ENCODE measurements at places on chromosomes 7 and 10.
A peak's percentile ranks its signal among the peaks of the same experiment; 100 is the strongest.

DNA sequence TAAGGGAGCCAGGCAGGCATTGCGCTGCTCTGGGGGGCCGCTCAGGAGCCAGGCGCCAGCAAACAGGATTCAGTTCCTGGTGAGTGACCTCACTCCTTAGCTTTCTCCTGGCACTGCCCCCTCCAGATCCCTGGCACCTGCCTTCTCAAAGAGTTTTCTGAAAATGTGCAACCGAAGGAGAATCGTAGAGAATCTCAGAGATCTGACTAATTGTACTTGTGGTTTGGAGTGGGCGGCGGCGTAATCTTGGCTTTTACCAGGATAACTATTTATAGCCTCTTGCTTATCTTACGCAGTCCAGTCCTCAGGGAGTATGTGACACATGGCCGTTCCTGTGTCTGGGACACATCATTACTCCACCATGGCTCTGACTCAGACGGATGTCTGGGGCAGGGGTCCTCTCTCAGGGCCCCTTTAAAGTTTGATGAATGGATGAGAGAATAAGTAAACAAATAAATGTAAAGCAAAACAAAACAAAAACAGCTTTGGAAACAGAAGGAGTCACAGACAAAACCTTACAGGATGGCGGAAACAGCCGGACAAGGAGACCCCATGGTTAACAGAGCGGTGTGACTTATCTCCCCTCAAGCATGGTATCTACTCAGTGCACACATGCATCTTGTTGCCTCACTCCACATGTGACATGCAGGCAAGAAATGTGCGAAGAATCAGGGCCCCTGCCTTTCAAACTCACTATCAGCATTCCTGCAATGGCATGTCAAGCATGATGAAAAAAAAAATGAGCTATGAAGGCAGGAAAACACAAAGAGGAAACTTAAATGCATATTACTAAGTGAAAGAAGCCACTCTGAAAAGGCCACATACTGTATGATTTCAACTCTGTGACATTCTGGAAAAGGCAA lies 99.7 kb downstream of the TNS3 start:
- peak; percentile 95 for DNase-seq

GRCh38 chr10:110853921-110854605 lies 17.7 kb upstream of the PDCD4 start:
- DNase-seq: no peak

- no peak for DNase-seq
Observed at GRCh38 chr7:112855227-112855626, 65.0 kb upstream of the TMEM168 start.

GRCh38 chr7:2861509-2861908 lies 17.4 kb upstream of the GNA12 start:
- no peak for DNase-seq

DNA sequence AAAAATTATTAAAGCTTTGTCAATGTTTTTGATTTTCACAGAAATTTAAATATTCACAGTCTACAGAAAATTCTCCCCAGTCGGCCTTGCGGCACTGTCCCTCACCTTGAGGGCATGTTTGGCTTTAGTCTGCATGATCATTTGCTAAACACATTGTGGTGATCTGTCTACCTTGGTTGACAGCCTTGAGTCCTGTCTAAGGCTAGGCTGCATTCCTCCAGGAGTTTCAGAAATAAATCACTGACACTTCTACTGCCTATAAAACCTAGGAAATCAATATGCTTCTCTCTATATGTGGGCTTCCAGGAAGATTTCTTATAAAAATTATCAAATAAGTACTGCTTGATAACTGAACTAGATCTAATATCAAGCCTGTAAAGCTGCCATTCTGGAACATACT lies 430.7 kb upstream of the GRM3 start:
- DNase-seq: no peak

DNA sequence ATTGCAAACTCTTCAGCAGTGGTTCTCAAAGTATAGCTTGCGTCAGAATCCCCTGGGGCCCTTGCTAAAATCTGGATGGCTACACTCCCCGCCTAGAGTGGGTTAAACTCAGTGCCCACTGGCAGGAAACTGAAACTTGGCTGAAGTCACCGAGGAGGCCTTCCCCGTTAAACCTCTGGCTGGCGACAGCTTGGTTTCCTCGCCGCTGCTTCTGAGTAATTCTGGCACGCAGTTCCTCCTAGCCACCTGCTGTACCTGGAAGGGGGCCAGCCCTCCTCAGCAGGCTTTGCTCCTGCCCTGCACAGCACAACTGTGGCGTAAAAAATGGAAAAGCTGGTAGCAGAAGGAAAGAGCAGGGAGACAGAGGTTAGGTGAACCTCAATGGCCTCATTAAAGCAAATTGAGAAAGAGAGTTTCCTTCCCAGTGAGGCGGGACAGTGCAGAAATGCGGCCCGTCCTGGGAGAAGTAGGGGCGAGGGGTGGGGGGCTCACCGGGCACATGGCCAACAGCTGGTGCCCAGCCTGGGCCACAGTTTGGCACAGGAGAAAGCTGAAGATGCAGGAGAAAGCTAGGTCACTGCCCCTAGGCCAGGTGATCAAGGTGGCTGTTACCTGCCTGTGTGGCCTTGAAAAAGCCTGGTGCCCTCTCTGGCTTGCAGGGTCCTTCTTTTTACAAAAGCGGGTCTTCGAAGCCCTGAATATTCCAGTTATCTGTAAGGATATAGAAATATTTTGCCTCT lies 46.6 kb downstream of the ALOX5 start:
- no peak for DNase-seq

DNA sequence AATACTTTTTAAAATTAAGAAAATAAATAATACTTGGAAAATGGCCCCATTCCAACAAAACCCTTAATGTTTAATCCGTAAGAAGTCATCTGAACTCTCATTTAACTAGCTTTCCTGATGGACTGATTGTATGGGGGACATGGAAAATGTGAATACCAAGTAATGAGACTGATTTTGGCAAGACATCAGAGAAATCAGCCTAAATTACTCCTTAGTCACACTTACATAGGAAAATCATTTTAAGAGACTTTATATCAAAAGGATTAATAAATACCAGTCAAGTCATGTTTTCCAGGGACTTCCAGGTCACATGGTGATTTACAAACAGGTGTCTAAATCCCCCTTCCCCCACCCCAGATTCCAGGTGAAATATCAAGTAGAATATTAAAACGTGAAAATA lies 58.2 kb downstream of the GRM8 start:
- no peak for DNase-seq

GRCh38 chr7:7490003-7490402 lies 45.7 kb downstream of the COL28A1 start:
- no peak for DNase-seq

- no peak for DNase-seq
Observed at GRCh38 chr10:69459893-69460575, 8.8 kb downstream of the TSPAN15 start.

DNA sequence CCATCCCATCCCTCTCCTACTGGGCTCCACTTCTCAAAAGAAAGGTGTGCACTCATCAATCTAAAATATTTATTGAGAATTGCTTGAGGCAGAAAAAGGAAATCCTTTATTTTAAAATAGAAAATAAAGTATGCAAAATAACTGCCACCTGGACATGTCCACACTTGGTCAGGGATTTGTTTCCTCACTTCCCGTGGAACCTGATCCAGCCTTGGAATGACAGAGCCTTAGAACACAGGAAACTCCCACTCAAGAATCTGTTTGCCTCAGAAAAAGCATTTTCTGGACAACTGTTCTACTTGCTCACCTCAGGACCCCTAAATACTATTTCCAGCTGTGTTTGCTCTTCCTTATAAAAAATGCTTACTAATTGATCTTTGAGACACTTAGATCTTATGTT lies 29.0 kb downstream of the AKR1C8 start:
- no peak for DNase-seq

- peak; percentile 25 for DNase-seq
Observed at GRCh38 chr7:102933763-102934162, 21.0 kb downstream of the LRRC17 start.

DNA sequence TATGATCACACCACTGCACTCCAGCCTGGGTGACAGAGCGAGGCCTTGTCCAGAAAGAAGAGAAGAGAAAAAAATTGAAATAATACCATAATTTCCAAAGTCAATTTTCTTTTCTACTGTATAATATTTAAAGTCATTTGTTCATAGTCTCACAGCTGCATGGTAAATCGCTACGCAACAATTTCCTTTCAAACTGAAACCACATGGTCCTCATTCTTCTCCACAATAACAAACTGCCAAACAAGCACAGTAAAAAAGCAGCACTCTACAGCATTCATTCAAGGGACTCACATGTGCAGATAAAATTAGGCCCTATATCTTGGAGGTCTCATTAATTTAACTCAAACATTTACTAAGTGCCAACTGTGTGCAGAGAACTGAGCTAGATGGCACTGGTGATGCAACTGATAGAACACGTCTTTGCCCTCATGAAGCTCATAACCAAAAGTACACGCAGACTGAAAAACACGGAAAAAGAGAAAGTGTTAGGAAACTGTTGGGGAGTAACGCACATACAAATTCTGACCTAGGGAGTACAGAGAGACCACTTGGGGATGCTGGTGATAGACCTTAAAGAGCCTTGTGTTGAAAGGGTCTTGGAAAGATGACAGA lies 68.4 kb upstream of the SRRM3 start:
- DNase-seq: no peak

DNA sequence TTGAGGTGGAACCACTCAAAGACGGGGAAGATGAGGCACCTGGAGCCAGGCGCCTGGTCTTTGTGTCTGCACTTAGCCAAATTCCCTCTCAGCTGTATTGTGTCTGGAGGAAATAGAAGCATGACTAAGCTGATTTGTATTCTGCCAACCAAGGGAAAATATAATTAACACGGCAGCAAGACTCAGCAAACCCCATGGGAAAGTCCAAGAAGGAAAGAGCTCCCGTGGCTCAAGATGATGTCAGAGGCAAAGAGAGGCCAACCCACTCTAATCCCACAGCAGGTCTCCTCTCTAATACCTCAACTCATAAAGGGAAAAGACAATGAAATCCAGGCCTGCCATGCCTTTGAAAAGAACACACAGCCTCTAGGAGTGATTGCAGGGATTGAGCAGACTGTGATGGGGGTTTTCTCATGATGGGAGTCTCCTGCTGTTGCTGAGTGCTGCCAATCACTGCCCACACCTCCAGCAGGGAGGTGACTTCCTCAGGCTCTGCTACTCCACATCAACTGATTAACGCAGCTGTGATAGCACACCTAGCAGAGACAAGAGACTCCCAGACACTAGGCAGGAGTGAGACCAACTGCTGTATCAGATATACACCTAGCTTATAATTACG lies 255.5 kb upstream of the C7orf33 start:
- peak; percentile 83 for DNase-seq

DNA sequence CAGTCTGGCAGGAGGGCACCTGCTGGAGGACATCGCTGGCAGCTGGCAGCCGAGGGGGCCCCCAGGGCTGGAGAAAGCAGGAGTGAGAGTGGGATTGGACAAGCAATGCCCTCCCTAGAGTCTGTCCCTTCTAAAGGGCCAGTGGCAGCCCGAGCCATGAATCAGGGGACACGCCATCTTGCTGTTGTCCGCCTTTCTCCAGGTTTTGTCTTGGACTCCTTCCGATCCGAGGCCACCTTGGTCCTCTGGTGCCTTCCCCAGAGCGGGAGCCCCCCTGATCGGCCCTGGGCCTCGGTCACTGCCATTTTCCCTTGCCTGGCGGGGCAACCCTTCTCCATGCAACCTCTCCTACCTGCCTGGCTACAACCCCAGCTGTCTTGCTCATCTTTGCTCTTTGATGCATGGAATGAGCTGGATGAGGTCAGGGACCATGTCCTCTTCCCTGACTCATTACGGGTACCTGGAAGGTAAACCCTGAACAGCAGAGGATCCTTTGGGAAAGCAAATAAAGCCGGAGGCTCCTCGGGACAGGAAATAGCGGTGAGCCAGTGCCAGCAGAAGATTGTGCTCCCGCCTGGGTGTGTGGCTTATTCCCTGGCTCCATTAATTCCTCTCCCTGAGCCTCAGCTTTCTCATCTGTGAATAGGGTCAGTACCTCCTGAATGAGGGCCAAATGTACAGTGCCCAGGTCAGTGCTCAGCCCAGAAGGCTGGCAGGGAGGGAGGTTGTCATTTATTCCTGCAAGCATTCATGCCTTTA lies 112.0 kb downstream of the GRK5 start:
- peak; percentile 51 for DNase-seq

GRCh38 chr10:88990384-88991160 lies at the start of gene FAS:
FAS (plus strand) TSS chr10:88990798; CDS start chr10:88990877, 79 bp downstream.
- peak; percentile 90 for DNase-seq

GRCh38 chr7:130332259-130333053 lies 12.2 kb upstream of the CPA5 start:
- no peak for DNase-seq

DNA sequence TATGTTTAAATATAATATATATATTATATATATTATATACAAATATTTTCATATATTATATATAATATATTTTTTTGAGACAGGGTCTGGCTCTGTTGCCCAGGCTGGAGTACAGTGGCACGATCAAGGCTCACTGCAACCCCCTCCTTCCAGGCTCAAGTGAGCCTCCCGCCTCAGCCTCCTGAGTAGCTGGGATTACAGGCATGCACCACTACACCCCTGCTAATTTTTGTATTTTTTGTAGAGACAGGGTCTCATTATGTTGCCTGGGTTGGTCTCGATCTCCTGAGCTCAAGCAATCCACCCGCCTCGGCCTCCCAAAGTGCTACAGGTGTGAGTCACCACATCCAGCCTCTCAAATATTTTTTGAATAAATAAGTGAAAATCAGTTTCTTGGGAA lies 215.5 kb downstream of the GATA3 start:
- DNase-seq: no peak

GRCh38 chr10:69362471-69362954 lies 54.2 kb downstream of the TACR2 start:
- DNase-seq: peak; percentile 95

DNA sequence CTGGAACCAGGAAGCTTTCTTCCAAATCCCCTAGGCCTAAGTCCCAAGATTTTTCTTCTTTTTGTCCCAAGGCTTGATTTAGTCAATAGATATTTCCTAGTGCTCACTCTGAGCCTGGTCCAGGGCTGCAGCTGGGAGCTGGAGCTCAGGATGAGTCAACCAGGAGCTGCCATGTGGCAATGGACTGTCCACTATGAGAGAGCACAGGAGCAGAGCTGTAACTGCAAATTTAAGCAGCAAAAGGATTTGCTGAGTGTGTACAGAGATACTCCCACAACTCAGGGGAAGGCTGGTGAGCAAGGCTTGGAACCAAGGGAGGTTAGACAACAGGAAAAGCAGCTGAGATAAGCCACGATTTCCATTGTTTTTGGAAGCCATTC lies 92.1 kb upstream of the CXCL12 start:
- DNase-seq: peak; percentile 86

- DNase-seq: no peak
Observed at GRCh38 chr7:146831875-146832274, 715.3 kb downstream of the CNTNAP2 start.

DNA sequence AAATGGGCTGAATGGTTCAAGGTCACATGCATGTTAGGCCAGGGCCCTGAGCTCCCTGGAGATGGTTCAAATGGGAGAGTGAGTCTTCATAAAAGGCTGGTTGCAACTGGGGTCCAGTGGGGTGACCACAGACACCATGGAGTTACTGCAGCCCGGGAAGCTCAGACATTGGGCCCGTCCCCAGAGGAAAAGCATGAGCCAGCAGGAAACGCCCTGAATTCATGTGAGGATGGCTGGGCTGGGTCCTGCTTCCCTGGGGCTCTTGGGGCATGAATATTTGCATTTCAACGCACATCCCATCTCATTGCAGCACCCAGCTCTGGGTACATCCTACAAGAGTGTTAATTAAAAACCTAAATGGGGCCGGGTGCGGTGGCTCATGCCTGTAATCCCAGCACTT lies 549.0 kb downstream of the TCERG1L start:
- DNase-seq: no peak

- DNase-seq: no peak
Observed at GRCh38 chr10:77921395-77921794, 5.2 kb downstream of the DLG5 start.

Measured in osteoblast (primary cell).